Ovary (tissue), 10 donors: ENCODE measurements at places on chromosomes 5 and 9. TPM values are rescaled to one million over a fixed set of nuclear protein-coding genes. Genes with fewer than 3 reads are reported as not detected.

The LRRC70 gene
- 2.8 TPM for total RNA-seq

The FOXD4 gene
- total RNA-seq = 0.31 TPM

The ZNF354C gene
- 10.0 TPM for total RNA-seq

The PFN3 gene
- not detected for total RNA-seq

The TPPP gene
- total RNA-seq = 2.3 TPM

The C1QTNF3 gene
- 4.8 TPM for total RNA-seq

The FRMD3 gene
- 4.7 TPM for total RNA-seq

The CORO2A gene
- total RNA-seq = 3.7 TPM

The RNF208 gene
- total RNA-seq = 3.1 TPM
